ENCODE measurements at places on chromosomes 6 and 20.

GRCh38 chr6:159110013-159110412 is 59.2 kb upstream of the FNDC1 start:
- DNase-seq = peak; percentile 51

DNA sequence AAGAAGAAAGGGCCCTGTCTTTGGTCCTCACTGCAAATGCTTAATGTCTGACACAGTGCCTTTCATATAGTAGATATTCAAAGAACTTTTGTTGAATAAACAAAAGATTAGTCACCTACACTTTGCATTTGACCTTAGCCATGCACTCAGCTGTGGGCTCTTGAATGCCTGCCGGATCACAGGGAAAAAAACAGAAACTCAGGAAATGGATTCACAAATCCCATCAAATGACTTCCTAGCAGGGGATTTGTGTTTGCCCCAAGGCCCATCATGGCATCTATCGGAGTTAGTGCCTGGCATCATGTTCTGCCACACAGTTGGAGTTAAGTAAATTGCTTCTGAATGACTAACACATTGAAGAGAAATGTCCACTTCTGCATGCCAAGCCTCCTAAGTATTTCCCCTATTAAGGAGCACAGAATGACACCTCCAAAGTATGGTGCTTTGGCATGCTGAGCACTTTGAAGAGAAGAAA is 72.3 kb upstream of the DST start:
- no peak for DNase-seq

- no peak for DNase-seq
Observed at GRCh38 chr6:52523378-52524142, 53.3 kb downstream of the TRAM2 start.

DNA sequence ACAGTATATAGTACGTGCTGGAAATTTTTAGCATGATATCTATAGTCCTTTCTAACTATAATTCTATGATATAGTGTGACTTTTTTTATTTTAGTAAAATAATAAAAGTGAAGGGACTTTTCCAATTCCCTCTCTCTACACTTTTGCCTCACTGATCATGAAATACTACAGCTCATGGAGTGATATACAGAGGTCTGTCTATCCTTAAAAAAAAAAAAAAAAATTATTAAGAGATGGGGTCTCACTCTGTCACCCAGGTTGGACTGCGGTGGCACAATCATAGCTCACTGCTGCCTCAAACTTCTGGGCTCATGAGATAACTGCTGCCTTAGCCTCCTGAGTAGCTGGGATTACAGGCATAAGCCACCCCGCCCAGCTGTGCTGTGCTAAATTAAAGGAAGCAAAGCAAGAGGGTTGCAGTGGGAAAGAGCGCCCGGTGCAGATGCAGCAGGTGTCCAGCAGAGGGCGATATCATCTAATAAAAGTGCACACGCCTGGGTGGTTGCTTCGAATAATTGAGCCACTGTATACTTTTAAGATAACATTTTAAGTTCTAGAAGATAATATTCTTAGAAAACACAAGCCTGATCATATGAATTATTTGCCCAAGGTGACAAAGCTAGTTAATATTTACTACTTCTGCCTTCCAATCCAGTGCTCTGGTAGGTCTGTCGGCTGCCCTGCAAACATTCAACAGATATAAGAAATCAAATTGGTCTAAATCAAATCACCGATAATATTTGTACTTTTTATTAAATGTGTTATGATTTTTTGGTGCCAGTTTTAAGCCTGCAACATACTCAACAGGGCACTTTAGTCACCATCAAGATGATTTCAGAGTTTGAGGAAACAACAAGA is 94.9 kb upstream of the NT5E start:
- DNase-seq = peak; percentile 57

DNA sequence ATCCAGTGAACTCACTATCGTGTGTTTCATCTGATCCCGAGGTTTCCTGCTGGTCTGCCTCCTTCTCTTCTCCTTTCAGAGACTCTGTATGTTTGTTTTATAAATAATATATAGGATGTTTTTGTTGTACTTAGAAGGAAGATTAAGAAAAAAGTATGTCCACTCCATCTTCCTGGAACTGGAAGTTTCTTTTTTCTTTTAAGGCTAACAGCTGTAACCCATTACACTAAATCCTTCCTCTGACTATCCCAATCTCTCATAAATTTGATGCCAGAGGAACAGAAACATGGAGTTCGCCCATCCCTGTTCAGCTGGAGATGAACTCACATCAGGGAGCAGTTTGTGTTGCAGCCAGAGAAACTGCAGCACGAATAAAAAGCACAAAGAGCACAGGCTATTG is 20.7 kb downstream of the RIPK1 start:
- no peak for DNase-seq

- DNase-seq = no peak
Observed at GRCh38 chr20:542777-543368, 717 bp downstream of the CSNK2A1 start.

- no peak for DNase-seq
Observed at GRCh38 chr6:133431031-133431430, 189.9 kb downstream of the EYA4 start.

GRCh38 chr6:40328386-40328985 is 258.7 kb downstream of the LRFN2 start:
- DNase-seq = no peak

- DNase-seq = no peak
Observed at GRCh38 chr6:49499623-49500022, at the start of gene GLYATL3. TSS of gene GLYATL3 (plus strand) at chr6:49499923. CDS start at chr6:49511991, 12,068 bp downstream.

DNA sequence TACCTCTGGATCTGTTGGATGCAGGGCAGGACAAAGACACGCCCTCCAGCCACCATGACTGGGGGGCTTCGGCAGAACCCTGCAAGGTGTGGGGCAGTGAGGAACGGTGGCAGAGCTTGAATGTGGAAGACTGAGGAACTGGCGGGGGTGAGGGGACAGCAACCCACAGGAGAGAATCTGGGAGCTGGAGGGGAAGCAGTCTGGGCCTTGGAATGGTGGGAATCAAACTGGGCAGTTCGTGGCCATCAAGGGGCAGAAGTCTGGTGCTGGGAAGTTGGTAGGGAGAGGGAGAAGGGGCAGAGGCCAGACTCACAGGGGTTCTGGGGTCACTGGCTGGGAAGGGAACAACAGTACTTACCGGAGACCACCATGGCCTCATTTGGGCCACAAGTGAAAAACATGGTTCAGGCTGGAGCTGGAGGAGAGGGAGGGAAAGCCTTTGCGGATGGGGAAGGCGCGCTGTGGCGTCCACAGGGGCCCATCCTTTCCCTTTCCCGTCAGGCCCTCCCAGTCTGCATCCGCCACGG is 635 bp downstream of the FLOT1 start:
- no peak for DNase-seq

DNA sequence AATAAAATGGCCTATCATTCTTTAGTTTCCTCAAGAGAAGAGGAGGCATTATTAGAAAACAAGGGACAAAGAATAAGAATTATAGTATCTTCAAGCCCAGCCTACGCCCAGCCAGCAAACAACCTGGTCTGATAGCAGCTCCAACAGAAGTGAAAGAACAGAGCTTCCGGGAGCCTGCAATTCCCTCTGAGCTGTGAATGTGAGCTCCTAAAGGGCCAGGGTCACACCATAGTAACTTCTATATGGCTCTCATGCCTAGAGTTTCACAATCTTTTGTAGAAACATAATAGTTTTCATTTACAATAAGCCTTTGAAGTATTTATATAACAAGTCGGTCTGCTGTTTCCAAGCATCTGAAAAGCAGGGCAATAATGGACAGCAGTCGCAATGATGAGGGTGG is 116.5 kb downstream of the SMLR1 start:
- no peak for DNase-seq
